ENCODE measurements at places on chromosomes 3 and 15.

DNA sequence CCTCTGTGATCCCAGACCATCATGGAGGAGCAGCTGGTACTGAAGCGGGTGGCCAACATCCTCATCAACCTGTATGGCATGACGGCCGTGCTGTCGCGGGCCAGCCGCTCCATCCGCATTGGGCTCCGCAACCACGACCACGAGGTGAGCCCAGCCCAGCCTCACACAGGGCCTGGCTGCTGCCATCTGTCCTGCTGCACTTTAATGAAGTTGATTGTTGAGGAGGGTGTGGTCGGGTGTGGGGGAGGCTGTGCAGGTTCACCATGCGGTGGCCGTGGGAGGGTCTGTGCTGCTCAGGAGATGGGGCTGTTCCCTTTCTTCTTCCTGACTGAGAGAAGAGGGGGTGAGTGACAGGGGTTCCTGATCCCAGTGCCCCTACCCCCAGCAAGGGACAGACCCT lies 30.6 kb downstream of the ACAD9 start:
- DNase-seq, result no peak

DNA sequence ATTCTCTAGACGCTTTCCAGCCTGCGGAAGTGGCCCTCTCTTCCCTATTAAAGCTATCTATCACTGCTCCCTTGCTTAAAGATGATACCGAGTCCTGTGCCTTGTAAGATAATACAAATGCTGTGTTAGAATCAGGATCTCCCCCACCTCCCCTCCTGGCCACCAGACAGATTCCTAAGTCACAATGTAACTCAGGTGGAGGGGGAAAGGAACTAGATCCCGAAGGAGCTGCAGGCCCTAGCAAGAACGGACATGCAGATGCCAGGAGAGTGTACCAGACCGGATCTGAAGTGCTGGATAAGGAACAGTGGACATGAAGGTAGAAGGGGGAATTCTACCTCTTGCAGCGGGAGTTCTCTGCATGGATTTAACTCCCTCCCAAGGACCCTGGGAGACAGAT lies 230.7 kb upstream of the LYSMD4 start:
- no peak for DNase-seq

DNA sequence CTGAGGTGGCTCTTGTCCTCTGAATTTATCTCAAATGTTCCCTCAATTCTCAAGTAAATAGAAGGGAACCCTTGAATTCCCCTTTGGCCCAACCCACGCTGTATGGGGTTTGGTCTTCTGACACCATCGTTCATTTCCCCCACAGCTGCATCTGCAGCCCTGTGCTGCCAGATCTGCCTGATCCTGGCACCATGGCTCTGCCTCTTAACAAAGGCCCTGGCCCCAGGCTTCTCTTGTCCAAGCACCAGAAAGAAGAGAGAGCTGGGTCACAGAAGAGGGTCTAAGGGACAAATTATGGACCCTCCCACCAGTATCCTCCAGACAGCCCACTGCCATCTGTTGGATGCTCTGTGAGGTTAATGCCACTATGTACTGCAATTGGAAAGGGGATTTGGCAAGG lies 1.8 kb downstream of the MAP1A start:
- no peak for DNase-seq

- no peak for DNase-seq
Observed at GRCh38 chr3:39343076-39343717, 13.7 kb downstream of the CCR8 start.

GRCh38 chr15:101464256-101464998 lies 25.1 kb downstream of the PCSK6 start:
- DNase-seq, result no peak

- DNase-seq, result peak; percentile 51
Observed at GRCh38 chr15:85649372-85649771, 145.4 kb downstream of the KLHL25 start.

DNA sequence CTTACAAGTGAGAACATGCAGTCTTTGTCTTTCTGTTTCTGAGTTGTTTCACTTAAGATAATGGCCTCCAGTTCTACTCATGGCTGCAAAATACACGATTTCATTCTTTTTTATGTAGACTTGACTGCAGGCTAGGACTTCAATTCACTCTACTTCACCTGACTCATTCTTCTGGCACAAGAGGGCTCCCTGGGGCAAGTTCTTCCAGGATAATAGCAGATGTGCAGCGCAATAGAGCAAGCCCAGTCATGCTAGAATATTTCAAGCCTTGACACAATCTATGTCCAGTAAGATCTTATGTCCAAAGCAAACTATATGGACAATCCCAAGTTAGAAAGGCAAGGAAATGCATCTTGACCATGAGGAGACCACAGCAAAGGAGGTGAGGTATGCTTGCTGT lies 211.7 kb upstream of the GADL1 start:
- no peak for DNase-seq

DNA sequence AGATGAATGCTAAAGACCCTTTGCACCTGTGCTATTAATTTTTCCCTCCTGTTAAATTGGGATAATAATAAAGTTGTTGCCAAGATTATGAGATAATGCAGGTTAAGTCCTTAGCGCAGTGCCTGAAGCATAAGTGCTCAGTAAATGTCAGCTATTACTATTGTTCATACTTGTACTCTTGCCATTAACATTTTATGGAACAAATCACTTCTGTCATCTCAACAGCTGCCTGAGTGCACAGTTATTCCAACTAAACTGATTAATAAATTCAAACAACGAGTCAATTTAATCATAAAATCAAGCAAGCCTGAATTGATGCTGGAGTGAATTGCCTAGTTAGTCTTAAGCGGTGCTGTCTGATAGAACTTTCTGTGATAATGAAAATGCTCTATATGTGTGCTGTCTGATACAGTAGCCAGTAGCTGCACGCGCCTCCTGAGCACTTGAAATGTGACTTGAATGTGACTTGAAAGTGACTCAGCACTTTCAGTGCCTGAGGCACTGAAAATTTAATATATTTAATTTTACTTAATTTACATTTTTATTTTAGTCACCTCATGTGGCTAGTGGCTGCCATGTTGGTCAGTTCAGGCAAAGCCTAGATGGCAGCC lies 198.7 kb upstream of the PFN2 start:
- DNase-seq, result no peak

- no peak for DNase-seq
Observed at GRCh38 chr15:70453766-70454165, 309.6 kb downstream of the UACA start.

DNA sequence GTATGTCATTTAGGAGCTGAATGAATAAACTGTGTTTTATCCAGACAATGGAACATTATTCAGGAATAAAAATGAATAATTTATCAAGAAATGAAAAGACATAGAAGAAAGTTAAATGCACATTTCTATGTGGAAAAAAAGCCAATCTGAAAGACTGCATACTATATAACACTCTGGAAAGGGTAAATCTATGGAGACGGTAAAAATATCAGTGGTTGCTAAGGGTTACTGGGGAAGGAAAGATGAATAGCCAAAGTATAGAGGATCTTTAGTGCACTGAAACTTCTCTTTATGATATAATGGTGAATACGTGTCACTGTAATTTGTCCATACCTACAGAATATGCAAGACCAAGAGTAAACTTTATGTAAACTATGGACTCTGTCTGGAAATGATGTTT lies 46.0 kb upstream of the PEX5L start:
- no peak for DNase-seq

DNA sequence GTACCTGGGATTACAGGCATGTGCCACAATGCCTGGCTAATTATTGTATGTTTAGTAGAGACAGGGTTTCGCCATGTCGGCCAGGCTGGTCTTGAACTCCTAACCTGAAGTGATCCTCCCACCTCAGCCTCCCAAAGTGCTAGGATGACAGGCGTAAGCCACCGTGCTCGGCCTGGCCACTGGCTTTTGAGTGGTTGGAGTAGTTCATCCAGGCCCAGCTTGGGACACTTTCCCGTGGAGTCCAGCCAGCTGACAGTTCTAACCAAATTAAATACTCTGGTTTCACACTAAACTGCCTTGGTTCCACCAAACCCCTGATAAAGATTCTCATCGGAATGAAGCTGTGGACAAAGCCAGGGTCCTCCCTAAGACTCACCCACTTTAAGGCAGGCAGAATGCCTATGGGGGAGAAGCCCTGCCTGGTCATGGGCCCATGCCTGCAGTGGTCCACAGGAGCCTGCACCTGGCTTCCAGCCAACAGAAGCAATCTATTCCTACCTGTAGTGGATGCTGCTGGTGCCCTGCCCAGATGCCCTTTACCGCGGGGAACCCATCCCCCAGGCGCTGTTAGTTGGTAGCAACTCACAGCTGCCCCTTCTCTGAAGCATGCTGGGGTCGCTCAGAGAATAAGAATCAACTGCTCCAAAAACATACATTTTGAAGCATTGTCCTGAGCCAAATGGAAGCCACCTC lies 5.2 kb upstream of the SLC28A1 start:
- DNase-seq, result no peak

- no peak for DNase-seq
Observed at GRCh38 chr3:37964716-37965115, 25.9 kb upstream of the VILL start.

GRCh38 chr15:62958528-62959363 lies 83.8 kb upstream of the TPM1 start:
- DNase-seq, result no peak

GRCh38 chr15:58040150-58040549 lies 25.4 kb downstream of the ALDH1A2 start:
- no peak for DNase-seq

- DNase-seq, result peak; percentile 29
Observed at GRCh38 chr3:72185549-72186399, 400.8 kb upstream of the PROK2 start.

DNA sequence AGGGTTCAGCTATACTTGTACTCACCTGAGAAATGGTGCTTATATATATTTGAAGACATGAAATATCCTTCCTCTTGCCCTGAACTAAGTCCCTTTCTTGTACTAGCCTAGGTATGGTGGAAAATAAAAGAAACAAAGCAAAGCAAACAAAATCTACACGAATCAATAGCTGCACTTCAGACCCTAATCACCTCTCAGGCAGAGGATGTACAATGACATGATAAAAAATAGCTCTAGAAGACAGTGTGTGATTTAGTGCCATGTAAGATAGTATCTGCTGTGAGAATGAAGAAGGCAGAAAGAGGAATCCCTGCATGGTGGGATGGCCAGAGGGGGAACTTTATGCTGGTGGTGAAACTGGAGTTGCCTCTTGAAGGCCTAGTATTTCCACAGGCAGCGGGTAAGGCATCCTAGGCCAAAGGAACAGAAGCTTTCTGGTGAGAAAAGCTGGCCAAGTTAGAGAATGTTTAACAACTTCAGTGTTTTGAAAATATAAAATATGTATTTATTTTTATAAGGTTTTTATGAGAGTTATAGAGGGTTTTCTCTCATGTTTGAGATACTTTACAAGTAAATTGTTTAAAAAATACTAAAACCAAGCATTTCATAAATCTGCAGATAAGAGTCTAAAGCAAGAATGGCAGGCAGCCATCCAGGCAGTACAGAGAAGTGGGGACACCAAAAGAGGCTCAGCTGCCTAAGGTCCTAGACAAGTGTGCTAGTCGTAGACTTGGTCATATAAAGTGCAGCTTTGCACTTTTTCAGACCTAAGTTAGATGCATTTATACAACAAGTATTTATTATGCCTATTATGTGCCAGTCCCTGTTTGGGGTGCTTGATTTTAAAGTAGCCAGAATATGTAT lies 14.9 kb downstream of the LEKR1 start:
- no peak for DNase-seq

DNA sequence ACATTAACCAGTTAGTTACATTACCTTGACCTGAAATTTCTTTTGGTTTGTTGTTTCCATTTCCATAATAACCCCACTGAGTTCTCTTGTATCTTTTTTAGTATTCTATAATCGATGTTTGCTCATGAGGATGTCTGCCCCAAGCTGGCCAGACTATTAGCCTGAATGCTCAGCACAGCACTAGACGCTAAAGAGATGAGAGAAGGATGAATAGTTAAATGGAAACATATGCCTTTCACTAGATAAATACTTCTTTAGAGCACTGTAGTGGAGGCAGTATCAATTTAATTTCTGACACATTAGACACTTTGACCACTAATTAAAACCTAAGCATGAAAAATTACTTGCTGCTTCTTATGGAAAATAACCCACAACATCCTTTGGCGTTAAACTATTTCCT lies 654.9 kb upstream of the KCNMB2 start:
- no peak for DNase-seq

- no peak for DNase-seq
Observed at GRCh38 chr3:183529717-183530116, 25.8 kb downstream of the KLHL6 start.

- DNase-seq, result no peak
Observed at GRCh38 chr15:36886701-36887100, 213.6 kb downstream of the MEIS2 start.

GRCh38 chr3:187958432-187959003 lies 195.4 kb upstream of the LPP start:
- no peak for DNase-seq

DNA sequence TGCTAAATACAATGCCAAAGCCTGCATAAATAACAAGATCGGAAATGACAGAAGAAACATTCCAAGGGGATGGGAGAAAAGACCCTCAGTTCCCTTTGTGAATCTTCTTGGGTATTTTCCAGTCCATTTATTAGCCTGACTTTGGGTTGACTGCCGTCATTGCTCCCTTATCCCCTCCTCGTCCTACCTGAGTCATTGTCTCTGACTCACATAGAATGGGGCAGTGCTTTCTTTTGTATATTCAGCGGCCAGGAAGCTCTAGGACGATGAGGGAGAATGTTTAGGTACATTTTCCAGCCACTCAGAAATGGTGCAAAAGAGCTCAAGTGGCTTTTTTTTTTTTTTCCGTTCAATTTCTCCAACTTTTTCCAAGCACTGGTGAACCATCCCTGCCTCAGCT lies 71.6 kb downstream of the KAT2B start:
- no peak for DNase-seq

- DNase-seq, result no peak
Observed at GRCh38 chr3:40186508-40186907, 123.0 kb upstream of the EIF1B start.

DNA sequence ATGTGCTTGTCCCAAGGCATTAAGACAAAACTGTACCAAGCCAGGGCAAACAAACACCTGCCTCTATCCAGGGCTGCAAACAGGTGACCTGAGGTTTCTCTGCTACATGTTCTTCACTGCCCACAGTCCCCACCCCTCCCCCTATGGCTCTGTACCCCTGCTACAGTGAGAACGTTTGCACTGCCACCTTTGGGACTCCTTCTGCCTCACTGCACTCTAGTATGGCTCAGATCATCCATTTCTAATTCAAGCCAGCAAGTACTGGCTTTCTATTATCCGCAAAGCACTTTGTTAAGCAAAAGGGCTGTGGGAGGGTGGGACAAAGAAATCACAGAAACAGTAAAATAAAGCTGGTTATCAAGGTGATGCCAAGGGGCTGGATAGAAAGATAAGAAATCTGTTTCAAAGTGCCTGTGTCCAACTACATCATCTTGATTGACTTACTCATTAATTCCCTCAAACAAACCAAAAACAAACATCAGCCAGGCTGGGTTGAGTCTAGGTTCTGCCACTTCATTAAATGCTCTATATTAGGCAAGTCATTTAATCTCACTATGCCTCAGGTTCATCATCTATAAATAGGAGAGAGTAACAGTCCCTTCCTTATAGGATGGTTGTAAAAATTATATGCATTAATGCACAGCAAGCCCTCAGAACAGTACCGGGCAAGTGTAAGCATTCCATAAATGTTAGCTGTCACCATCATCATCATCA lies 95.3 kb downstream of the PDZRN3 start:
- no peak for DNase-seq
